Motor neuron (in vitro differentiated cells): ENCODE measurements at places on chromosomes 7 and 10. TPM values are rescaled to one million over a fixed set of nuclear protein-coding genes. Genes with fewer than 3 reads are reported as not detected.
A peak's percentile ranks its signal among the peaks of the same experiment; 100 is the strongest.

SLC39A12 gene
- total RNA-seq = not detected in 2 replicates

VIPR2 gene
- total RNA-seq = 1.4 and 1.9 TPM in 2 replicates

C10orf71 gene
- 0.18 and 0.81 TPM in 2 replicates for total RNA-seq

FOXI2 gene
- total RNA-seq = not detected in 2 replicates

DNA sequence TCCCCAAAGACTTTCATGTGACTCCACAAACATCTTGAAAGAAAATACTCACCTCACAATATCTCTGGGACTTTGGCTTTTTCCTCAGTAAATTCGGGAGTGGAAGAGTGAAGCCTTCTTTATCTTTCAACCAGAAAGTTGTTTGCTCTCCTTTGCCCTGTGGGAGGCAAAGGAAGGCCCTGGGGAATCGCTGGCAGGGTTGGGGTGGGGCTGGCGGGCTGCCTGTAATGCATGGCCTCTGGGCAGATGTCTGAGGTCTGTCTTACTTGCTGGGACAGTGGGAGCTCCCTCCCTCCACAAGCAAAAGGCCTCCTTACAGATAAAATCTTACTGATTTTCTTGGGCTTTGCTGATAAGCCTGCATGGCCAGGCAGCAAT is 24.9 kb downstream of the TECTB start:
- ATAC-seq = peak; percentile 38

DNA sequence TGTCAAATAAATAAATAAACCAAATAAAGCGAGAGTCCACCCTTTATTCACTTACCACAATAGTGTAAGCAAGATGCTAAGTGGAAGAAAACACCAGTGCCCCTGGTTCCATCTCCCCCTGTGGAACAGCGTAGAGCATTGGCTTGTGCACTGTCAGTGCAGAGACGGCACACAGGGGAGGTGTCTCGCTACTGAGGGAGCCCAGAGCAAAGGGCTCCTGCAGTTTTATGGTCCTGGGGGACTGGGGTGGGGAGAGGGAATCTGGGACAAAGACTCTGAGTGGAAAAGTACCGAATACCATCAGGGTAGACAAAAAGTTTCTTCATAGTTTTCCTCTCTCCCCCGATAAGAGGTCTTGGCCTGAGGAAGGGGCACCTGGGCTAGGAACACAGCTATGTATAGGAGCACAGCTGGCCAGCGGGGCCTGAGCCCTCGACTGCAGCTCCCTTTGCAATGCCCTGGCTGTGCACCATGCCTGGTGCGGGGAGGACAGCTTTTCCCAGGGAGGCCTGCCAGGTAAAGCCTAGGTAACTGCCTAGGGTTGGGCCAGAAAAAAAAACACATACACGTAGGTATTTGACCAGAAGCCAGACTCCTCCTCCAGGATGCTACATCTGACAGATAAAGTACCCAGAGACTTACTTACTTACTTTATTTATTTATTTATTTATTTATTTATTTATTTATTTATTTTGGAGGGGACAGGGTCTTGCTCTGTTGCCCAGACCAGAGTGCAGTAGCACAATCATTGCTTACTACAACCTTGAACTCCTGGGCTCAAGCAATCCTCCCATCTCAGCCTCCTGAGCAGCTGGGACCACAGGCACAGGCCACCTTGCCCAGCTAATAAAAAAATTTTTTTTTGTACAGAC is 88.8 kb upstream of the KIF5B start:
- no peak for ATAC-seq

DNA sequence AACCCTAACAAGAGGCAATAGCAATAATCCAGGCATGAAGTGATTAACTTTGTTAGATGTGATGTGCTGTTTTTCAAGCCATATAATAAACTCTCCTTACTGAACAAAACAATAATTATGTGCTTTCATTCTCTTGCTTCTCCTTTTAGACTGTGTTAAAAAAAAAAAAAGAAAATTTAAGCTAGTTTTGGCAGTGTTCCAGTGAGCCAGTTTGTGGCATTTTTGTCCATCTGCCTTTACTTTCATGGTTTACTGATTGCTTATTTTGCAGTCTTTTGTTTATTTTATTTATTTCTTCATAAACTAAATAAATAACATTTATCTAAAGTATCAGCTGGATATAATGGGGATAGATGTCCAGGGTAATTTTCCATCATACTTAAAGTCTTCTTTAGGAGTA is 625.3 kb downstream of the CNTNAP2 start:
- no peak for ATAC-seq

DNA sequence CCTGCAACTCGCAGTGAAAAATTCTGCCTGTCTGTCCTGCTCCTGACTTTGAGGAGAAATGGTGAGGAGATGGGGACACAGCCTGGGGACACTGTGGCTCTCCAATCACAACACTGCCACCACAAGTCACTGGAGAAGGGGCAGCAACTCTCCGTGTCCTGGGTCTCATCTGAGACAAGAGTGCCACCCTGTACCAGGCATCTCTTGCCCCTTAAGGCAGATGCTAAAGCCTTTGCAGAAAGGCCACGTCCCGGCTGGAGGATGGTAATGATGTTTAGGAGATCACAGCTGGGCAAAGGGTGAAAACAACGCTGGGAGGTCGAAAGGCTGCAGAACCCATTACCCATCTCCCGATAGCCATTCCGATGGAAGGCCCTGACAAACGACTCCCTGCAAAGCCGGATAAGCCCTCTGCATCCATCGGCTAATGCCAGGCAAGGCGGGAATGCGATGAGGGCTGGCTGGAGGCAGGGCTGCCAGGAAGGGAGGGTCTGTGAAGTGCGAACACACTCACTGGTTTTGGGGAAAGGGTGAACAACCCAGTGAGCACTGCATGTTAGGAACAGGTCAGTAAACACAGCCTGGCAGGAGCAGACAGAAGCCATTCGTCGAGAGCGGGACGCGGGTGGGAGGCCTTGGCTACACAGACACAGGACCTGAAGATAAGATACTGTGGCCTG is 190.8 kb downstream of the ADARB2 start:
- no peak for ATAC-seq

GRCh38 chr10:101693651-101693977 is 1.4 kb downstream of the FBXW4 start:
- ATAC-seq = peak; percentile 46

- ATAC-seq = no peak
These were observed 1.9 kb upstream of the OTUD1 start for GRCh38 chr10:23436983-23437382.

DNA sequence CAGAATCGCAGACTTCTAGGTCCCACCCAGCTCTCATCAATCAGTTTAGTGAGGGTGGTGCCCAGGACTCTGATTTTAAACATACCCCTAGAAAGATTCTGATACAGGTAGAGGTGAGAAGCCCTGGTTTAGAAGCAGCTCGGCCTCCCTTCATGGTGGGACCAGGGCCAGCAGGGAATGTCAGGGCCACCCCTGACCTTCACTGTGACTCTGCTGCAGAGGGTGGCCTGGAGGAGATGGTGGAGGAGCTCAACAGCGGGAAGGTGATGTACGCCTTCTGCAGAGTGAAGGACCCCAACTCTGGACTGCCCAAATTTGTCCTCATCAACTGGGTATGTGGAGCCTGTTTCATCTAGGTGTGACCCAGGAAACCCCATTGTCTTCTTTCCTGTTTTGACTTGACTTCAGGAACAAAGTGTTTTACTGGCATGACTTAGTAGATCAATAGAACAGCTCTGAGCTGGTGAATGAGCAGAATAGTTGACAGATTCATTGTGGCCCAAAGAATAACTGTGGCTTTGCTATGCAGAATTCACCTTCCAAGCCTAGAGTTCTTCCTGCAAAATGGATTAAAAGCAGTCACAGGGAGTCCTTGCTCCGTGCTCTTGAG is 7.2 kb downstream of the DBNL start:
- ATAC-seq = no peak

DNA sequence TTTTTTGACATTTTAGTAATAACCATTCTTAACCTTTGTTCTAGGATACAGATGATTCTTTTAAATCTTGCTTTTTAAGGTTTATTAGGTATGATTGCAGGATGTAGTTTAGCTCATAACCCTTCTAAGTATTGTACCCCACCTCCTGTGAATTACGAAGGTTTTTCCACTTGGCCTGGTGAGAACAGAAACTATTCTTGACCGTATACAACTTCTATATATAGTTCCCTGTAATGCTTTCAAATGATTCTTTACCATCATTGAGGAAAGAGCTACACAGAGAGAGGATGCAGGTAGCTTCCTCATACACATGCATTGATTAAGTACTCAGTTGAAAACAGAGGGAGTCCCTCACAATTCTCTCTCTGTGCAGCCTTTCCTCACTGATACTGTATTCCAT is 86.3 kb downstream of the PALS2 start:
- ATAC-seq = no peak

DNA sequence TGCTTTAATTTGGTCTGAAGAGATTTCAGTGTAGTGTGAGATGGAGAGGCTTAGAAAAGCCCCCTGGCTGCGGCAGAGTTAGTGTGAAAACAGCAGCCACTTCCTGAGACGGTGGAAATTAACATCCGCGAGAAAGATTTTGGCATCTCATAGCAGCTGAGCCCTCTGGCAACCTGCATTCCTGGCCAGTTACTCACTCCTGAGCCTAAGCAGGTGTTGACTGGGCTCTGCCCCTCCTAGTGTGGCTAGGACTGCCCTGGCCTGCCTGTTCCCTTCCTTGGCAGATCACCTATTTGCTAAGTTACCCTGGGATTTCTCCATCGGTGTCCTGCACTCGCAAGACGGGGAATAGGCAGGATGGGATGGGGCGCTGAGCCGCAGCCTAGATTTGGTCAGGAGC is 57.6 kb upstream of the LMTK2 start:
- no peak for ATAC-seq

DNA sequence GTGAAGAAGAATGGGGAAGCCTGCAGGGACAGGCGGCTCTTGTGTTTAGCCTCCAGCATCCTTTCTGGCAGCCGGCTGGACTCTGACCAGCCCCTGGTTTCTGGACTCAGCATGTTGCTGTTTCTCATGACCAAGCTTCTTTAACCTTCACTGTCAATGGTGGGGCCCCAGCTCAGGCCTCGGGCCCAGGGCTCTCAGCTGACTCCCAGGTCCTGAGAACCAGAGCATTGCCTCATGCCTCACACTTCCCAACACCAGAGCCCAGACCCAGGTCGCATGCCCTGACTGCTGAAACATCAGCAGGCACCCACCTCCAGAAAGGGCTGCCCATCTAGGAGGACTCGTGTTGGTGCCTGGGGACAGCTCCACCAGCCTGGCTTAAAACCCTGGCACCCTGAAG is 34.8 kb upstream of the FGFR2 start:
- no peak for ATAC-seq

DNA sequence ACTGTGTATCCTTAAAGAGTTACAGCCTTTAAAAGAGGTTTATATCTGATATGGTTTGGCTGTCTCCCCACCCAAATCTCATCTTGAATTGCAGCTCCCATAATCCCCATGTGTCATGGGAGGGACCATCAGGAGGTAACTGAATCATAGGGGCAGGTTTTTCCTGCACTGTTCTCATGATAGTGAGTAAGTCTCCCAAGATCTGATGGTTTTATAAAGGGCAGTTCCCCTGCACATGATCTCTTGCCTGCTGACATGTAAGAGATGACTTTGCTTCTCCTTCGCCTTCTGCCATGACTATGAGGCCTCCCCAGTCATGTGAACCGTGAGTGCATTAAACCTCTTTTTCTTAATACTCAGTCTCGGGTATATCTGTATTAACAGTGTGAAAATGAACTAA is 9.7 kb downstream of the RTKN2 start:
- ATAC-seq = peak; percentile 90

- ATAC-seq = no peak
These were observed 114.1 kb downstream of the CAMK1D start for GRCh38 chr10:12463459-12463838.
